Activated CD4-positive, alpha-beta T cell treated with anti-CD3 and anti-CD28 coated beads, Interleukin-10, Interleukin-2, amounts not matched to agents 100 ng/mL and 50 ng/mL, durations not matched to agents 16 hours and 8 hours (primary cell): ENCODE measurements at places on chromosomes 2 and 18.

GRCh38 chr2:26941486-26941885 lies 29.0 kb upstream of the MAPRE3 start:
- no peak for DNase-seq

DNA sequence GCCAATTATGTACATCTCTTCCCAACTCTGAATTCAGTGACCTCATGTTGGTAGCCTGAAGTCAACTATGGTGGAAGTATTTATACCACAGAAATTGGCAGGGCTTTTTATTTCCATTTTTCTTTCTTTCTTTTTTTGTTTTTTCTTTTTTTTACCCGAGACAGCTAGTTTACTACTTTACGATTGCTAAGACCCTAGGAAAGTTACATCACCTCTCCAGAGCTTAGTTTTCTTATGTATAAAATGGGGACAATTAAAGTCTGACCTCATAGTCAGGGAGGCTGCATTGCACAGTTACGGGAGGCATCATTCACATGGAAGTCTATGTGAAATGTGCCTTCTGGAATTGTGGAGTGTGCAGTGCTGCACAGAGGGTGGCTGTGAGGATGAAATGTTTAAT lies 194.3 kb downstream of the MTX2 start:
- DNase-seq: no peak

DNA sequence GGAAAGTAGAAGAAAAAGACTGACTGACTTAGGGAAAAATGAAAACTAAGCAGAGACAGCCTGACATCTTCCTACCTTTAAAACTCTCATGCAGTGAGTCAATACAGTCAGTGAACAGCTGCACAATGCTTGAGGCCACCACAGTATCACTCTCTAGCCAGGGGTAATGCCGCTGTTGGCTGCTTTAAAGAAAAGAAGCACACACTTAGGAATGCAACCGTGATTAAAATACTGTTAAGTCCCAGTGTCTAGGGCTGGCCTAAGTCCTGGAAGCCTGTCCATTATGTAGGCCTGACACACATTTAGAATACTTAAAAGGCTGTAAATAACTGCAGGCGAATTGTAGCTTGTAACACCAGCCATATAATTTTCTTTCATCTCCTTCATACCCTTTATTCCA lies 50.7 kb downstream of the SIGLEC15 start:
- DNase-seq: peak; percentile 5

DNA sequence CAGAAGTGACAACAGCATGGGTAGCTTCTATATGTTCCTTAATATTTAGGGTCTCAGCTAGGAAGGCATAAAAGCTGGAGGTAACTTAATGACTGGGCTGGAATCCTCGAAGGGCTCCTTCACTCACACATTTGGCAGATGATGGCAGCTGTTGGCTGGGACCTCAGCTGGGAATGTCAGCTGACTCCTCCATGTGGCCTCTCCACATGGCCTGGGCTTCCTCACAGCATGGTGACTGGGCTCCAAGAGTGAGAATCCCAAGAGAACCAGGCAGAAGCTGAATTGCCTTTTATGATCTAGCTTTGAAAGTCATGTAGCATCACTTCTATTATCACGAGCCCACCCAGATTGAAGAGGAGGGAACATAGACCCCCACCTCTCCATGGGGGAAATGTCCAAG lies 54.9 kb downstream of the TET3 start:
- DNase-seq: no peak

DNA sequence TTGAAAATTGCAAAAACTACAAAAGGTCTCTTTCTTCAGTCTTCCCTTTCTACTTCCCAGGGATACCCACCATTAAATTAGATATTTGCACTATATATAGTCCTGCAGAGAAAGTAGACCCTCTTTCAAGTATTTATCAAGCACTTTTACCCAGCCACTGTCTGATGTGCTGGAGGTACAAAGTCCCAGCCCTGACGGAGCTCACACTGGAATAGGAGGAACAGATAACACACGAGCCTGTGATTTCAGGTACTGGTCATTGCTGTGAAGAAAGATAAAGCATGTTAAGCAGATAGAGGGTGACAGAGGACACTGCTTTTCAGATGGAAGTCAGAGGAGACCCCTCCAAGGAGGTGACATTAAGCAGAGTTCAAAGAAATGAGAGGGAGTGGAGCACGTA lies 19.6 kb downstream of the SEC11C start:
- no peak for DNase-seq

GRCh38 chr18:23828426-23828825 lies 139.2 kb downstream of the LAMA3 start:
- peak; percentile 89 for DNase-seq

DNA sequence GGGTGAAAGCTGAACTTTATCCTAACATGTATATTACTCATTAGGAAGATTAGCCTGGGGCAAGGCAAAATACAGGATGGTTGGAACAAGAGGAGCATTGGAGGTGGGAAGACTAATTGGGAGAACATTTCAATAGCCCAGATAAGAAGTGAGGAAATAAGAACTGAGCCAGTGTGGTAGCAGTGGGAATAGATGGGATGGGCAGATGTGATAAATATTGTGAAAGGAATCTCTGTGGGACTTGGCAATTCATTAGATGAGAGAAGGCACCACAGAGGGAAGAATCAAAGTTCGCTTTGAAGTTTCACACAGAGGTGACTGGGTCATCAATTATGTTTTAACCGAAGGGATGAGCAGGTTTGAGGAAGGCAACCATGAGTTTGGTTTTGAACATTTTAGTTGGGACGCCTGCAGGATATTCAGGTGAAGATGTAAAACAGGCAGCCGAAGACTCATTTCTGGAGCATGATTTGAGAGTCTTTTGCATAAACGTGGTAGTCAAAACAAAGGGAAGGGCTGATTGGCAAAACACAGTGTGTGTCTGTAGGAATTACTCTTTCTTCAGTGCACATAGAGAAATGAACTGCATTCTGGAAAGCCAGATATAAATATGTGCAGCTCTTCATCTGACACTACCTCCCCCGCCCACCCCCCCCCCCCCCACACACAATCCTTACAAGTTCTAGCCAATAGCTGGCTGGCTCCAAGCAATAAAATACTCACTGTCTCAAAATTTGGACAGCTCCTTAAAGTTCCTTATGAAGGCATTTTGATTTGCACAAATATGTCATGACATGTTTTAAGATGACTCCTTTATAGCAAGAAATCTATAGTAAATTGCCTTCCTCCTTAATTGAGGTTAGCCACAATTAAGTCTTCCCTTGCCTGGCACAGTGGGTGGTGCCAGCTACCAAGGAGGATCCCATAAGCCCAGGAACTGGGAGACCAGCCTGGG lies 1.9 kb upstream of the SLC1A4 start:
- peak; percentile 88 for DNase-seq

DNA sequence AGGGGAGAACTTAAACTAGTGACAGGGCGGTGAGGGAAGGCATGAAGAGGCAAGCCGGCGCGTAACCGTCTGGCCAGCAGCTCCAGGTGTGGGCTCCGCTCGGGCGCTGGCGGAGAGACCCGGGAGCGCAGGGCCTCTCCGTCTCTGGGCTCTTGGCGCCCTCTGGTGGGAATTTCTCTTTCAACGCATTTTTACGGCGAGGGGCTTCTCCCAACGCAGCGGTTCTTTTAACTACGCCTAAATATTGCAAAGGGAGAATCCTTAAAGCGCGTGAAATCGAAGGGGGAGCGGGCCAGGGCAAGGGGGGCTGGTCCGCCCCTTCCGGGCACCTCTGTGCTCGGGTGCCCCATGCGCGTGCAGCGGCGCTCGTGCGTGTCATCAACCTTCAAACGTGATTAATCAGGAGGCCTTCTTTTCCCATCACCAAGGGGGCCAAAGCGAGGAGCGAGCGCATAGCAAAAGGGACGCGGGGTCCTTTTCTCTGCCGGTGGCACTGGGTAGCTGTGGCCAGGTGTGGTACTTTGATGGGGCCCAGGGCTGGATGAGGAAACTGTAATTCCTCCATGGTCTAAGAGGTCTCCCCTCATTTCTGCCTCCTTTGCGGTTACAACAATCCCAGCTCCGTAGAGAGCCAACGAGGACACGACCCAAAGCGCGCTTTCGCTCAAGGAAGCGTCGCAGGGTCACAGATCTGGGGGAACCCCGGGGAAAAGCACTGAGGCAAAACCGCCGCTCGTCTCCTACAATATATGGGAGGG lies 762 bp upstream of the GAD1 start:
- DNase-seq: peak; percentile 82

DNA sequence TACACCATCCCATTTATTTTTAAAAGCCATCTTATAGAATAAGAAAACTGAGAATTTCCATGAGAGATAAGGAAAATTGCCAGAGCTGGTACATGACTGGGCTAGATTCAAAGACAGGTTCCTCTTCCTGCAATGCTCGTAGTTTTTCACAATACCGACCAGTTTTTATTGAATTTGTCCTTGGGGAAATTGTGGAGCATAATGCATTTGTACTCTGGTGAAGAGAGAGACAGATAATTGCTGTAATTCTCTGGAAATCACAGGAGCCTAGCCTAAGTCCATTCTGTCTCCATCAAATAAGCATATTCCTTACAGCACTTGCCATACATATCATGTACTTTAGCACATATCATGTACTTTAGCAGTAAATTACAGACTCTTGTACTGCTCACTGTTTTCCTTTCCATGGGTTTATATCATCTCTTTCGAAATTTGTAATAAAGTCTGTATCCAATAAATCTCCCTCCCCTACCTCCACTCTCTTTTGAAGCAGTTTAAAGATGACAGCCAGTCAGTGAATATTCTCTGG lies 355.2 kb downstream of the CNTNAP5 start:
- no peak for DNase-seq

DNA sequence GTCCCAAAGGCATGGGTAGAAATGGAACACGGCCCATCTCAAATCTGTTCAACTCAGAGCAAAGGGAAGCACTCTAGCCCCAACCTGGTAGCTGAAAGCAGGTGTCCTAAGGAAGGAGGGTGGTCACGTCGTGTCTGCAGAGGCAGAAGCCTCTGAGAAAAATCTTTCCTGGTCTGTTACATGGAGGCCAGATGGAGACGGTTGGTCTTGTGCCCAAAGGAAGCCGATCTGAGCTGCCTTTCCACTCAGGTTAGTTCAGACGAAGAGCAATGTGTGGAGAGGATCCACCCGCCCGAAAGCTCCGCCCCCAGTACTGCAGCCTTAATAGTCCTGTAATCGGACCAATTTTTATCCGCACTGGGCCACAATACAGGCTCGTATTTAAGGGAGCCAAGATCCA lies 54.9 kb upstream of the AMMECR1L start:
- no peak for DNase-seq

DNA sequence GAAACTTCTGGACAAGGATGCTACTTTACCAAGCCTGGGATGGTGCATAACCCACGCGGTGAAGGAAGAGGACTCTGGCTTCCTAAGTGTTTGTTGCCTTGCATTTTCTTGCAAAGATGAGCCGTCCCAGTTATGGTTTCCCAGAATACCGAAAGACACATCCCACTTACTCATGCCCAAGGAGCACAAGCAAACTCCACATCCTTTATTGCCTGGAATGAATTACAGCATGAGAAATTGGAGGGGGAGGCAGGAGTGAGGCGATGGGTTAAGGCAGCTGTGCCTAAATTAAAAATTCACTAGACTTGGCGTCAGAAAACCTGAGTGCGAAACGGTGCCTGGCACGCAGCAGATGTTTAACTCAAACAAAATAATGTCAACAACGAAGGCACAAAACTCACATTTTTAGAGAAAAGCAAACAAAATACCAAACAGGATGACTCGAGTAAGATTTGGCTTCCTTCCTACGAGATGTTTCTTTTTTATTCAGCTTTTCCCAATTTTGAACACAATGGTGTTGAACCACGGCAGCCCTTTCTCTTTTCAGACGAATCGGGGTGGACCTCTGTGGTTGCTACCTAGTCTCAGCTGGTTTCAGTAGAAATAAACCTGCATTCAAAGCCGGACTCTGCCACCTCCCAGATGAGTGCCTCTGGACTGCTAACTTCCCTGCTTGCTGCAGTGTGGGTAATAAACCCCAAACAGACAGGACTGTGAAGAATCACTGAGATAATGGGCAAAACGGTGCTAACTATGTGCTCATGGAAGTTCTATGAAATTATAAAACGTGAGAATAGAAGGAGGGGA lies 100.3 kb upstream of the NCK2 start:
- DNase-seq: no peak
